Activated T-cell treated with anti-CD3 and anti-CD28 coated beads for 48 hours (primary cell): ENCODE measurements at places on chromosomes 12 and 14.

- DNase-seq = no peak
Measured at GRCh38 chr14:81285245-81285644, 64.5 kb upstream of the GTF2A1 start.

- no peak for DNase-seq
Measured at GRCh38 chr14:73233564-73233963, 3.7 kb upstream of the PAPLN start.

GRCh38 chr12:49667325-49668090 lies 39.7 kb downstream of the FMNL3 start:
- DNase-seq = no peak

DNA sequence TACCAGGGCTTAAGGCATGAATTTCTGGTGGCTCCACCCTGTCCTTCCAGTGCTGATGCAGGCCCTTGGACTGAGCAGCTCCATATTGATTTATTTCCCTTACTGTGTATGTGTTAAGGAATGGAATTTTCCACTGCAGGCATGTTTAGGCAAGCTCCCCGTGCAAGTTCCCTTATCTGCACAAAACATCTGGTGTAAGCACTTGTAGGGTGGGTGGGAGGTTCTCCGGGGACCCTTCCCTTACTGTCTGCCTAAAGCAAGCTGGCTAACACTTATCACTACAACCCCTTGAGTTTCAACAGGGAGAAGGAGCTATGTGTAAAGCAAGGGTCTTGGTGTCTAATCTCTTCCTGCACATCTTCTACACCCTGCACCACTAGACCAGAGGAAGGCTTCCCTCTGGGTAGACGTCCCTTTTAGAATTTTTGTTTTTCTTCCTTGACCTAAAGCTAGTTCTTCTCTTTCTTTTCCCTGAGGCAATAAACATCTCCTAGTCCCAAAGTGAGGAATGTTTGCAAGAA lies 22.0 kb upstream of the DRAM1 start:
- DNase-seq = no peak

DNA sequence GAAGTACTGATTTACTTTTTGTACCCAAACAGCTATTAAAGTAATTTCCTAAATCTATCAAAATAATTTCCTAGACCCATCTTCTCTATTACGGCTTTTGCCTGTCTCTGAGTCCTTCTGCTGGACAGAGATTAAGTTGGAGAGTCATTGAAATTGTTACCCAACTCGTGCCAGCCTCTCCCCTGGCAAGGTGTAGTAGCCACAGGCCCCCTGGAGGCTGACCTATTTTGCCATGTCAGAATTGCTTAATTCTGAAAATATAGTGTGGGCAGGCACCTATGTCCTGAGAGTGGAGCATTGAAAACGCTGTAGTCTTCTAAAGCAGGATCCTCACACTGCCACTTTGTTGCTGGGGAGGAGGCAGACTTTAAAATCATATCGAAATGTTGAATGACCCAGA lies 308.2 kb downstream of the GLT1D1 start:
- no peak for DNase-seq

DNA sequence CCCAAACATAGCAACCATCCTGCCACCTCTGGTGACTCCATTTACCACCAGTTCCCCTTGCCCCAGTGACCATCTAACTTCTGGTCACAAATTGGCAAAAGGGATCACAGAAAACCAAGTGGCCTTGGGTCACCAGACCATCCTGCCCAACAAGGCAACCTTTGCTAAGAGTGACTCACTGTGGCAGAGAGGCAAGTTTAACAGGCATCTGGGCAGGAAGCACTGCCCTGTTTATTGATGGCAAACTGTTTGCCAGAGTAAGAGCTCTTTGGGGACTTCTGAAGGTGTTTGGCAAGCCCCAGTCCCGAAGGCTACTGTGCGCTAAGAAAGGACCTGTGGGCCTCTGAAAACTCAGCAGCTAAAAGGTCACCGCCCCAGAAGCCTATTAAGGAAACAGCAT lies 28.2 kb upstream of the TMEM233 start:
- DNase-seq = no peak

GRCh38 chr12:51898506-51898905 lies 8.8 kb upstream of the ACVRL1 start:
- no peak for DNase-seq

GRCh38 chr12:91388573-91388972 lies 206.0 kb upstream of the DCN start:
- no peak for DNase-seq

DNA sequence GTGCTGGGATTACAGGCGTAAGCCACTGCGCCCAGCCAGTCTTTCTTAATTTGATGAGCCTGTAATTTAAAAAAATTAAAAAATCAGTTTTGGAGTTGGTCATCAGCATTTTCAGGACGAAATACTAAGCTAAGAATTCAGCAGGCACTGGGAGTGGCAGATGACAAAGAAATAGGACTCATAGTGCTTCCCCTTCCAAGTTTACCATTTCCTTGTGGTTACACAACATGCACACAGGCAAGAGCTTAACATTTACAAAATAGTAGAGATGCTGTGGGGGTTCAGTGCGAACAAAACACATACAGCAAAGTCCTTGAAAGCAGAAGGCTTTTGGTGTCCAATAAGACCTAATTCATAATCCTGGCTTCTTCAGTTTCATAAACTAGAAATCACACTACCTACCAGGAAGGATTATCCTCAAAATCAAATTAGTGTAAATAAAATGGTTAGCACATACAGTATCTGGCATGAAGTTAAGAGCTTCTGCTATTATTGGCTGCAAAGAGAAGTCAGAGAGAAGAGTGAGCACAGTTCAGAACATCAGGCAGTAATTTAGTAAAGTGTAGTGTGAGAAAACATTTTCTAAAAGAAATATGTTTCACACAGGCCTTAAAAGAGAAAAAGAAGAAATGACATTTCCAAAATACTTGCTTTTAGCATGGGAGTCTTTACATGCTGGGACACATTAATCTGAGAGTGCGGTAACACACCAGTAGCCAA lies 22.2 kb upstream of the KIF21A start:
- no peak for DNase-seq

DNA sequence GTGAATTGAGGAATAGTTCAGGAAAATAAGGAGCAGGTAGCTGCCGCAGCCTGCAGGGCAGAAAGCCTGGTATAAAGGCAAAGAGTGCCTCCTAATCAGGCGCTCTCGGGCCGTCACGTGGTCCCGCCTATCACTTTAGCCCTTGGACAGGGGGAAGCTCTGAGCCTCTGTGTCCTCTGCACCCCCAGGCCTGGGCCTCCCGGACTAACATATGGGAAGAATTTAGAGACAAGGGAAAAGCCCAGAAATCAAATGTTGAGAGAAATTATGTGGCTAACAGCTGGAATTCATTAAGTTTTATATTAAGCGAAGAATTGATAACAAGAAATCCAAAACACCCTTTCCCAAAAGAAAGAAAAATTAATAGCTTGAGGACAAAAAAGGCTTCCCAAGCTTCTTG lies 417.7 kb downstream of the ATP23 start:
- no peak for DNase-seq

- DNase-seq = no peak
Measured at GRCh38 chr12:3700861-3701260, 52.0 kb downstream of the CRACR2A start.

GRCh38 chr12:77974645-77975044 lies 144.0 kb downstream of the NAV3 start:
- no peak for DNase-seq

GRCh38 chr12:18676996-18677588 lies 60.7 kb downstream of the PLCZ1 start:
- no peak for DNase-seq

- DNase-seq = no peak
Measured at GRCh38 chr12:2460051-2460670, 334.6 kb upstream of the FKBP4 start.

DNA sequence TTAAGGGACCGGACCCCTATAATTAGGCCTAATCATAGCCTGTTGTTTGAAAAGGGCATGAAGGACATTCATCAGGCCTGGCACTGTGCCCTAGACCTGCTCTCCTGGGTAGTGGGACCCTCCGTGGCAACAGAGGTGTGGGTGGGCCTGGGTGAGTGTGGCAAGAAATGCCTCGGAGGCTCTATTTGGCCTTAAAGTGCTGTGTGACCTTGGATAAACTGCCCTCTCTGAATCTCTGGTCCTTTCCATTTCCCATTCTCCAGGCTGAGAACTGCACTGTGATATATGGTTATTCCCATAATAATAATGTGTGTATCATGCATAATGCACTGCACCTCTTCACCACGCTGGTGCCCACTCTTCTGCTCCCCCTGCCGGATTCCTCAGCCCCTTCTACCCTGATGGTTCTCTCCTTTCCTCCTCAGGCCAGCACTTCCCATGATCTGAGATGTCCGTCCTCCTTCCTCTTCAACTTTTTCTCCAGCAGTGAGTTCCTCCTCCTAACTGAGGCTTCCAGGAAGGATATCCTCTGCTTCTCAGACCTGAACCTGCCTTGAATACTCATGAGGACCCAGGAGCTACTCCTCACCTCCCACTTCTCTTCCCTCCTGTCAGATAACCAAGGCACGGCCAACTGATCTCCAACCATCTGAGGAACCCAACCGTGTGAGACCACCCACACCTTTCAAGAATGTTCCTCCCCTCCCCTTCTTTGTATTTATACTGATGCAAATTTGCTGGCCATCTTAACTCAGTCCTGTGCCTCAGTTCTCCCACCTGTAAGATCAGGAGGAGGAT lies 111.0 kb upstream of the PZP start:
- DNase-seq = no peak

DNA sequence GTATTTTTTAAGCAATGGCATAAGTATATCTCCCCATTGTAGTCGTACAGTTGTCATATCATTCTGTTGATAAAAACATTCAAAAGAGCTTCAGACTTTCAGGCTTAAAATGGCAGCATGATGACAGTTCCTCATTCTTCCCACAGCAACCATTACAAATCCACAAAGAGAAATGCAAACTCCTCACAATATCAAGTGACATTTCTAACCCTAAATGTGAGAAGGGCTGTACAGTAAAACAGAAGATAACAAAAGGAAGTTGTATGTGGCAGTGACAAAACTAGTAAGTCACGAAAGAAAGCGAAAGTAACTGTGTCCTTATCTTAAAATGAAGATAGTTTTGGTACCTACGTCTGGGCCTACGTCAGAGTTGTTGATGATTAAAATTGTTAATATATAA lies 46.7 kb downstream of the GXYLT1 start:
- DNase-seq = no peak

DNA sequence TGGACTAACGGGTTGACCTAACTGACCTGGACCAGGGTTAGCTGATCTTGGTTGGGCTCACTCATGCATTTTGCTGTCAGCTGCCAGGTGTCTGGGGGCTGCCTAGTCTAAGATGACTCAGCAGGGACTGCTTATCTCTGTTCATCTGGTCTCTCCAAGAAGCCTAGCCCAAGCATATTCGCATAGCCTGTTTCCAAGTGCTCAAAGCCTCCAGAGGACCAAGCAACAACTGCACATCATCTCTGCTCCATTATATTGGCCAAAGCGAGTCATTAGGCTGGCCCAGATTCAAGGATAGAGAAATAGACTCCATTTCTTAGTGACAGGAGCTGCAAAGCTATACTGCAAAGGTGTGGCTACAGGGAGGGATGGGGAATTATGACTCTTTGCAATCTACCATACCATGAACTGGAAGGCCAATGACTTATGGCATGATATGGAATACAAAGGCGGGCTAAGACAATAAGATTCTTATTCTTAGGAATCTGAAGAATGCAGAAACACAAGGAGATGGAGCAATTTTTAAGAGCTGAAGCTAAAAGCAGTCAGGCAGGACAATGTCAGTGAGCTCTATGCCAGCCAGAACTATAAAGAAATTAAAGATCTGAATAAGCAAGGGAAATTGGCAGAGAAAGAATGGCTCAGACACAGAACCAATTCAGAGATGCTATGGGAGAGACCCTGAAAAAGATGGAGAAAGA lies 194.6 kb upstream of the FSCB start:
- DNase-seq = no peak

DNA sequence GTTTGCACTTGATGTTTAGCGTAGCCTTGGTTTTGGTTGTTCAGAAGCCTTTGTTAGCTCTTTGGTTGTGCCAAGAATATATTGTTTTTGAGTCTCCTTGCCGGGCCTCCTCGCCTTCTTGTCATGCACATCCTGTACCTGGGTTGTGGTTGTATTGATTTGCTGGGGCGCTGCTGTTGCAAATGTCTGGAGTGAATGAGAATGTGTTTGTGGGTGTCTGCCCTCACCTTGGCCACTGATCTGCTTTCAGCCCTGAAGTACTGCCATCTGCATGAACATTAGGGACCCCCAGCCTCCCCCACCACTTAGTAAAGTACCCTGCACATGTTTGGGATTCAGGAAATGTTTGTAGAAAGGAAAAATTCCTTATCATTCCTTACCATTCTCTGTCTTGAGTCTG lies 16.5 kb downstream of the PRKCH start:
- no peak for DNase-seq

- no peak for DNase-seq
Measured at GRCh38 chr14:79986251-79986650, 225.1 kb downstream of the DIO2 start.

DNA sequence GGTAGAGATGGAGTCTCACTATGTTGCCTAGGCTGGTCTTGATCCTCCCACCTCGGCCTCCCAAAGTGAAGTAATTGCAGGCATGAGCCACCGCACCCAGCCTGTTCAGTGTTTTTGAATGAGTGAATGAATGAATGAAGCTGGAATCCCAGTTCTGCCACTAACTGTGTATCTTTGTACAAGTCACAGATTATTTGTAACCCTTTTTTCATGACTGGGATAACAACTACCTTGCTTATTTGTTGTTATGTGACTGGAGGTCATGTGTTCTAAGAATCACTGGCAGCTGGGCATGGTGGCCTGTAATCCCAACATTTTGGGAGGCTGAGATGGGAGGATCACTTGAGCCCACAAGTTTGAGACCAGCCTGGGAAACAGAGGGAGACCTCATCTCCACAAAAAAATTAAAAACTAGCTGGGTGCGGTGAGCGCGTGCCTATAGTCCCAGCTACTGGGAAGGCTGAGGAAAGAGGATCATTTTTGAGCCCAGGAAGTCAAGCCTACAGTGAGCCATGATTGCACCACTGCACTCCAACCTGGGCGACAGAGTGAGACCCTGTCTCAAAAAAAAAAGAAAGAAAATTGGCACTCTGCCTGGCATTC lies 13.3 kb upstream of the NUMB start:
- DNase-seq = no peak

- no peak for DNase-seq
Measured at GRCh38 chr12:47870175-47870781, 34.5 kb downstream of the VDR start.

GRCh38 chr12:43758247-43758727 lies 303 bp downstream of the PUS7L start:
- peak; percentile 13 for DNase-seq
